Skin of body (tissue), 3 donors: ENCODE measurements at places on chromosomes 11 and 22. TPM values are rescaled to one million over a fixed set of nuclear protein-coding genes. Genes with fewer than 3 reads are reported as not detected.
A peak's percentile ranks its signal among the peaks of the same experiment; 100 is the strongest.

- DNase-seq = peak; percentile 20
Measured at GRCh38 chr22:28188178-28188879, 269.3 kb upstream of the PITPNB start.

DNA sequence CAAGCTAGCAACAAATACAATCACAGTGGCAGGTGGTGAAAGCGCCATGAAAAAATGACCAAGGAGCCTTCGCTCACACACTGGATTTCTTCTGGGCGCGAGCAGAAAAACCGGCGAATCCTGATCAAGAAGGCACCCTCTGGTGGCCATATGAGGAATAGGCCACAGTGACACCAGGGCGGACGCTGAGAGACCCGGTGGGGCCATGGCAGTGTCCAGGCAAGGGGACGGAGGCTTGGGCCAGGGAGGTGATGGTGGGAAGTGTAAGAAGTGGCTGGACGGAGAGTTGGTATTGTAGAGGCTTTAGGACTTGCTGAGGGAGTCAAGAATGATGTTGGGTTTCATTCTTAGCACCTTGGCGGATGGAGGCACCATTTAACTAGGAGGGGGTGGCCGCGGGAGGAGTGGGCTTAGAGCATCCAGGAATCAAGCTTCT is 16.9 kb upstream of the RAC2 start:
- DNase-seq = no peak

Gene CRYBB3
- not detected for total RNA-seq

DNA sequence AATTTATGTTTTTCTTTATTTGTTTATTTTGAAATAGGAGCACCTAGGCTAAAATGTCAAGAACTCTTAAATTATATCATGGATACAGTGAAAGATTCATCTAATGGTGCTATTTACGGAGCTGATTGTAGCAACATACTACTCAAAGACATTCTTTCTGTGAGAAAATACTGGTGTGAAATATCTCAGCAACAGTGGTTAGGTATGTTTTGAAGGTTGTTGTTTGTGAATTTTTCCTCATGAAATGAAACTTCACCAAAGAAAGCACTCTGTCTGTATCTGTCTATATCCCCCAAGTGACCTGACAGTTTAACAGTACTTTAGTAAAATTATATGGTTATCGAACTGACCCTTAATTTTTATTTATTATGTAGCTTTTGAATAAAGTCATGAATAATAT is 12.8 kb downstream of the ATM start:
- DNase-seq = no peak

Gene SESN3
- total RNA-seq = 70.0 TPM

GRCh38 chr22:33880986-33881385 is 39.3 kb downstream of the LARGE1 start:
- no peak for DNase-seq

GRCh38 chr11:86464509-86465221 is 90.0 kb downstream of the CCDC81 start:
- no peak for DNase-seq

DNA sequence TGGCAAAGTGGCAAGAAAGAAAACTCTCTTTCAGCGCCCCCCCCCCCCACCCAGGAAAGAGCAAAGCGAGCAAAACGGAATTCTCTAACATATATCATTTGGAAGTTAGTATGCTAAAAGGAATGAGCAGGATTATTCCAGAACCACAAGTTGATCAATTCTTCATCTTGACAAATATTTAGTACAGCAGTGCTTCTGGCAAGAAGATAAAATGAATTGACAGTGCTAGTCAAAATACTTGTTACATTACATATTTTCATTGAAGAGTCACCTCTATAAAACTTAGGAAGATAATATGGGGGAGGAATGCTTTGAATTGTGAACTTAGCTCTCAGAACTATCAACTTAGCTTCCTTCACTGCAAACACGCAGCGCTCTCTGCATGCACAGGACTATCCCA is 377.4 kb downstream of the DYNC2H1 start:
- no peak for DNase-seq

GRCh38 chr11:100756559-100756958 is 69.5 kb downstream of the ARHGAP42 start:
- DNase-seq = no peak
